Bronchial epithelial cell (primary cell): ENCODE measurements at places on chromosomes 4 and X. TPM values are rescaled to one million over a fixed set of nuclear protein-coding genes. Genes with fewer than 3 reads are reported as not detected.

DNA sequence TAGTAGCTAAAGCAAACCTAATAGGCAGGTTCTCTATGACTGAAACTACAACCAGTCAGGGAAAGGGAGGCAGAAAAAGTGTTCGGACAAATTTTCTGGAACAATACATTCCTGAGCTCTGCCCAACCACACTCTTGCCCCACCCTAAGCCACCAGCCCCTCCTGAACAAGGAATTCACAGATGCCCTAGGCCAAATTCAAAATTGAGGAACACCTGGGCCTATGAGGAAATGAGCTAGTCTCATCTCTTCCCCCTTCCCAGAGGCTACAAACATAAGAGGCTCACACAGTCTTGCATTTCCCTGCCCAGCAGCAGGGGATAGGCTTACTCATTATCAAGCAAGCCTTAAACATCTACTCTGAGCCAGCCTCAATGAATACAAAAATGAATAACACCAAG lies 284.7 kb downstream of the ZNF674 start:
- DNase-seq: peak; percentile 91

DNA sequence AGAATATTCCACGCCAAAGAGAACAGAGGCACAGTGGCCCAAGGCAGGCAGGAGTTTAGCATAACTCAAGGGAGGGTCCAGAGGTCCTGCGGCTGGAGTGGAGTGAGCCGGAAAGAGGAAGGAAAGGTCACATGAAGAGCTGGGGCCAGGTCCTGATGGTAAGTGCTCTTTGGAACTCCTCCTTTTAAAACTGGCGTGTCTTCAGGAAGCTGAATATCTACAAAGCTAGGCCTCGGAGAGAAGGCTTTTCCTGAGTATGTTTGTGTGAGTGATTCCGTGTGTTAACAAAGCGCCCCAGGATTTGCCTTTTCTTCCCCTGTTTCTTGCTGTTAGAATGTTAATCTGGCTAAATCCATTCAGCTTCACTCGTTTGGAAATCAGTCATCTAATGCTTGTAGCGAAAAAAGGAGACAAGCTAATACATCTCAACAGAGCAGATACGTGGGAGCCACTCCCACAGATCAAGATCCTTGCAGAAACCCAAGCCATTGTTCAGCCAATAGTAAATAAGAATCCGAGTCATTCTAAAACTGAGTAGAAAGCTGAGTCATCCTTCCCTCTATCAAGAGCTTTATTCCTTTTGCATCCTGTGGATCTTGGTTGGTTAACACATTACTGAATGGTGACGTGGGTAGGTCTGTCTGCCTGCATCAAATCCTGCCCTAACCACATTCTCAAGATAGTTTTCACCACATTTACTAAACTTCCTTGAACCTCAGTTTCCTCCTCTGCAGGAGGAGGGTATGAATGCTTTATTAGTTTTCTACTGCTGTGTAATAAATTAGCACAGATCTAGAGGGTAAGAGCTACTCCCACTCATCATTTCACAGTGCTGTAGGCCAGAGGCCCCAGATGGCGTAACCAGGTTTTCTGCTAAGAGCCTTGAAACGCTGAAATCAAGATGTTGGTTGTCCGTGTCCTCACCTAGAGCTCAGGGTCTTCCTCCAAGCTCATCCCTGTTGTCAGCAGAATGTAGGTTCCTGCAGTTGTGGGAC lies 43.2 kb upstream of the RBM47 start:
- peak; percentile 100 for DNase-seq

The CTAG1B gene
- total RNA-seq: not detected in 2 replicates

The WNK3 gene
- 0.26 and 0.51 TPM in 2 replicates for total RNA-seq

The FGD1 gene
- total RNA-seq: 1.1 and 1.7 TPM in 2 replicates
